G401 (cell line): ENCODE measurements at places on chromosomes 2 and 18.

GRCh38 chr18:64134044-64134747 is 14.7 kb downstream of the LINC00305 start:
- peak; percentile 42 for DNase-seq

DNA sequence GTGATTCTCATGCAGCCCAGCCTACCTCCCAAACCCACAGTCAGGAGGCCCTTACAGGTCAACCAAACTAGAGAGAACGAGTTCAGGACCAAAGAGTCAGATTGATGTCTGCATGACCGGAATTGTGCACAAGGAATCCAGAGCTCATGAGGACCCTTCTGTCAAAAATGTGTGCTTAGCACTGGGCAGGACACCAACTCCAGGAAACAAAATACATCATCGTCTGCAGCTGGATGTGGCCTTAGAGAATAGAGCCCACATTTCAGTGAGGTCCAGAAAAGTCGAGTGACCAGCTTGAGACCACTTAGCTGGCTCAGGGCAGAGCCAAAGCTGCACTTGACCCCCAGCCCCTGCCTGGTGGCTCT is 3.2 kb downstream of the TNS1 start:
- DNase-seq: no peak

DNA sequence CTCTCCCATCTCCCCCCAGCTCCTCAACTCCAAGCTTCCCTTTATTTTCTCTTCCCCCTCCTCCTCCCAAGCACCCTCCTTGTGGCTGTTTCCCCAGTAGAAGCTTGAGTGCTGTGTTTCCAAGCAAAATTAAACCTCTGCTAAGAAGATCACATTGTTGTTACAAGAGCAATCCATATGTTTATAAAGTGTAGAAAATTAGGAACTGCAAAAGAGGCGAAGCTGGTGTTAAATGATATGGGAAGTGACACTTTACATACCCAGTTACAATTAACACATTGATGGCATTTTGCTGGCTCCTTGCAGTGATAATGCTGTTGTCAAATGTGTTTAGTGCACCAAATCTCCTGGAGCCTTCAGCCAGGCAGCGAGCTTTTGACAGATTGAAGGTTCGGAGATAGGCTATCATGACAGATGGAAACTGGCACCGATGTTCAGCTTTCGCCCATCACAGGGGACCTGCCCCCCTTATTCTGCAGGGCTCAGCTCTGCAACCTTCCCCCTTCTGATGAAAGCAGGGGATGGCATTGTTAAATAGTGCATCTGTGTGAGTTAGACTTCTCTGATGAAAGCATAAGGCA is 259.8 kb upstream of the ATP5MC3 start:
- no peak for DNase-seq

DNA sequence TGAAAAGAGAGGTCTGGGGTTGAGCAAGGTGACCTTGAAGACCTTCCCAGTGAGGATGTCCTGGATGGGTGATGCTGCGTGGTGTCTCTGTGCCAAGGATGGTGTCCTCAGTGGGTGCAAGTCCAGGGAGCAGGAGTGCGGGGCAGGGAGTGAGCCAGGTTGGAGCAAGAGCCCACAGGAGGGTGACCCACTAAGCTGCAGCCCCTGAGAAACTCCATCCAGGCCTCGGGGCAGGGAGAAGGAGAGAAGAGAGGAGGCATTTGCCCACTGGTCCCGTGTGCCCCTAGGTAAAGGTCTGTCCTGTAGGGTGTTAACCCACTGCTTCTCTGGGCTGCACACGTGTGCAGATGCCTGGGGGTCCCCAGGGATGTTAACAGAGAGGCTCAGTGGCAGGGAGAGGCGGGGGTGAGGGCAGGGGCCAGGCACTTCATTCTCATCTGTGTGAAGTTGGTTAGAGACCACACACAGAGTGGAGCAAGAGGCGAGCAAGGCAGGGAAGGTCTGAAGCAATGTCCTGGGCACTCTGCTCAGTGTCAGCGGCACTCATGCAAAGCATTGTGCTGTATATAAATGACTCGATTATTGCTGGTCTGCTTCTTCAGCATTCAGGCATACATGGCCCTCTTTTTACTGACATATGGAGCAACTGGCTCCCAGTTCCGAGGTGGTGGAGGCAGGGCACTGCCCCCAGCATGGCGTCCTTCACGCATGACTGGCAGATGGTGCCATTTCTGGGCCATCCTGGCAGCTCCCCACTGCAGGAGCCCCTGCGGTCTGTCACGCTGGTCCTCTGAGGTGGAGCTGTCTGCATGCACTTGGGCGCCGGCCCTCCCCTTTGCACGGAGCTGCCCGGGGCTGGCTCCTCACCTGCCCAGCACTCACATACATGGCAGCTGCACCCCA is 117.2 kb upstream of the HS6ST1 start:
- peak; percentile 89 for DNase-seq

DNA sequence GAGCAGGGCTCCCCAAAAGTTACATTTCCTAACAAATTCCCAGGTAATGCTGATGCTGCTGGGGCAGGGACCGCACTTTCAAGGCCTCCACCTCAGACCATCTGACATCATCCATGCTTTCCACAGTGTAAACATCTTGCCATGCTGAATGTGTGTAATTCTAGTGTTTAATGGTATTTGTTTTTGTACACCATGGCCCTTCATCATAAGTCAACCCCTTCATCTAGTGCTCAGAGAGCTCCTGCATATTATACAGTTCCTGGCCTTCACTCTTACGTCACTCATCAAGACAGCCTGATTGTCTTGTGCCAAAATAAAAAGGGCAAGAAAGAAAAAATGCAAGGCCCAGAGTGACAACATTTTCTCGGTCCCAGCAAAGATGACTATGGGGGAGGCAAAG is 77.5 kb upstream of the ZFP36L2 start:
- DNase-seq: no peak

DNA sequence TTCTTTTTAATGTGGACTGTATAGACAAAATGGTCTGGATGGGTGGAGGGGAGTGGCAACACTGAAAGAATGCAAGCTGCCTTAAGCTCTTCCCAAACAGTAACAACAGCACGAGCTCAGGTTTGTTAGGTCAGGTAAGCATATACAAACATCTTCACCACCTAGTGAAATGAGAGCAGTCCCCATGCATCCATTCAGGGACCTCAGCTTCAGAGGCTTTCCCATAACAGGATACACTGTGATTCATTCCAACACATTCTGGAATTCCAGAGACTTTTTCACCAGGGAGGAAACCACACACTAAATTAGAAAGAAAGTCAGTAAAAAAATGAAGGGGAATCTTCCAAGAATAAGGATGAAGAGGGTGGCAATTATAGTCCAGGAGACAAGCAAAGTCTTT is 50.4 kb upstream of the BZW1 start:
- no peak for DNase-seq

GRCh38 chr2:174605687-174606086 is 8.1 kb upstream of the WIPF1 start:
- DNase-seq: no peak

DNA sequence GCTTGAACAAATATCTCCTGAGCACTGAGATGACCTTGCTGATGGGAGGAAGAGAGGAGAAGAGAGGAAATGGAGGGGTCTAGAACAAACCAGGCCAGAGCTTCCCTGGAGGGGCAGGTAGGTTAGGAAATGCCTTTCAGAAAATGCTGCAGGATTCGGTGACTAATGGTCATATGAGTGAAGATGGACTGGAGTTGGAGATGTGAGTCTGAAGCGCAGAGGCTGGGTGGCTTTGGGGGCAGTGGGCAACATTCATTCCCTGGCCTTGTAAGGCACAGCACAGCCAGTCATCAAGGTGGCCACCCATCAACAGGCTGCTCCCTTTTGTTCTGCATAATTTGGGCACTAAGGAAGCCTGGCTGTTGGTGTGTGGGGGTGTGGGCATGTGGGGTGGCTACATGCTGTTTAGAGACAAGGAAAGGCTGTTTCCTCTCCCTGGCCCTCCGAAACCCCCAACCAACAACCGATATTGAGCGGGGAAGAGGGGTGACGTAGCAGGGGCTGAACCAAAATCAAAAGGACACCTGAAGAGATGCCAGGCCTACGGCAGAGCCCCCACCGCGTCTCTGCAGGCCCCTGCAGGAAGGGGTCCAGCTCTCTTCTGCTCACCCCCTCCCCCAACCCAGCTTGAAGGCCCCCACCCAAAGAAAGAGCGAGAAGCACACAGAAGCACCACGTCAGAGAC is 1.5 kb downstream of the SLC30A3 start:
- DNase-seq: no peak

DNA sequence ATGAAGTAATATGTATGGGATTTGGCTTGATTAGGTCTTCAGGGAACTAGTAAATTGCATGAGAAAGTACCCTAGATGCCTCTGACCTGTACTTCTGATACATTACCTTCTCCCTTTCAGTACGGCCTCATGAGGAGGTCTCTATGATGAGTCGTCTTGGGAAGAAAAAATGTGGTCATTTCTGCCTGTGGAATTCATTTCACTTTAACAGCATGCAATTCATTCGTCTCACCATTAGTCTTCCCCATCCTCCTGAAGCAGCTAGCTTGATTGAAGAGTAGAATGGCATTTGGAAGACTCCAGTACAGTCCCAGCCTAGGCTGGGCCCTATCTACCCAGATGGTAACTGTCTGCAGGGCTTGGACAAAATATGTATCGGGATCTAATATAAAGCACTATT is 52.2 kb downstream of the TMX3 start:
- no peak for DNase-seq

GRCh38 chr2:34660741-34661140 is 1061.6 kb upstream of the FAM98A start:
- DNase-seq: no peak

GRCh38 chr2:160453111-160453820 is 40.3 kb downstream of the RBMS1 start:
- DNase-seq: no peak

GRCh38 chr2:63735931-63736330 is 105.8 kb upstream of the UGP2 start:
- no peak for DNase-seq

DNA sequence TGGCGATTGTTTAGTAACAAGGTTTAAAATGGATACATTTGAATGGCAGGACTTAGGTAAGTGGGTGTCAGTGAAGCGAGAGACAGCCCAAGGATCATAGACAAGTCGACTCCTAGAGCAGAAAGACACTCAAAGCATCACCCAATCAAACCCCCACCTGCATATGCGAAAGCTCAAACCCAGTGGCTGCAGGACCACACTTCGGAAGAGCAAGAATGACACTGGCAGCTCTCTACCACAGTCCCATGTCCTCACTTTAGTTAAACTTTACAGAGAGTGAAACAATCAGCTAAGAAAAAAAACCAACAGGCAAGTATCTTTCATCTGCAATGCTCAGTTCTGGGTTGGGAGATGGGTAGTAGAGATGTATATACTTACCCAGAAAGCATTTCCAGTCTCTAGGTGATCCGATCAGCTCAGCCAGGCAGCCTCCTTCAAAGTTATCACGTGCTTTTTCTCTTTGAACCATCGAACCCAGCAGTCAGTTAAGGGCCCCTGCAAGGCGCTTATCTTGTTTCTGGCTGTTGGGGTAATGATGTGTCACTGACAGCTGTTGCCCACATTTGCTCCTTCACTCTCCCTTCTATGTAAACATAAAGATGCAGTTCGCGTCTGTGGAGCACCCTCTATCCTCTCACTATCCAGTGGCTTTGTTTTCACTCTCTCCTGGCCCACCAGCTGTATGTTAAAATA is 357.5 kb upstream of the ID2 start:
- DNase-seq: no peak

DNA sequence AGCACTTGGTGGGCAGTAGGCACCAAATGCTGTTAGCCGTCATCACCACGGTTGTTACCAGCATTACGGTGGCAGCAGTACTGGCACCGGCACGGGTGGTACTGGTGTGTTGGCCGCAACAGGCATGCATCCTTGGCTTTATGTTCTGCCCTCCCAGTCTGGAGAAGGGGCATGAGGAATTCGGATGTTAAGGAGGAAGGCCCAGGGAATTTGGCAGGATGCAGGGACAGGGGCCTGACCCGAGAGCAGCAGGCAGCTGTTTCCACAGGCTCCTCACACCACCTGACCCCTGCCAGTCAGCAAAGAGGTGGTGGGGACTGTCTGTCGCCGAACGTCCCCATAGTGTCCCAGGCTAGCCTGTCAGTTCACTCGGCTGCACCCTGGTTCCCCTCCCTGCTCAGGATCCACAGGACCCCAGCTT is 79.0 kb downstream of the EDAR start:
- DNase-seq: no peak
